A549 (cell line): ENCODE measurements at places on chromosomes 7 and 10.

DNA sequence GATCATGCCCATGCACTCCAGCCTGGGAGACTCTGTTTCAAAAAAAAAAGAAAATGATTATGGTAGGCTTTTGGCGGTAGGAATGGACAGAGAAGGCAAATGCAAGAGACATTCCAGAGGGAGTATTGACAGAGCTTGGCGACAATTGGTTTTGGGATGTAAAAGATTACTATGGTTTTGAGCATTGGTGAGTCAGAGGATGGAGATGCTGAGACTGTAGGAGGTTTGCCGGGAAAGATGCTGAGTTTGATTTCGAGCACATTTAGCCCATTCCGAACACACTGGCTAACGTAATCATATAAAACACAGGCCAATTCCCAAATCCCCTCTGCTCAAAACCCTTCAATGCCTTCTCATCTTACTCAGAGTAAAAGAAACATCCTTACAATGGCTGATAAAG is 161.6 kb upstream of the MKLN1 start:
- DNase-seq = no peak

DNA sequence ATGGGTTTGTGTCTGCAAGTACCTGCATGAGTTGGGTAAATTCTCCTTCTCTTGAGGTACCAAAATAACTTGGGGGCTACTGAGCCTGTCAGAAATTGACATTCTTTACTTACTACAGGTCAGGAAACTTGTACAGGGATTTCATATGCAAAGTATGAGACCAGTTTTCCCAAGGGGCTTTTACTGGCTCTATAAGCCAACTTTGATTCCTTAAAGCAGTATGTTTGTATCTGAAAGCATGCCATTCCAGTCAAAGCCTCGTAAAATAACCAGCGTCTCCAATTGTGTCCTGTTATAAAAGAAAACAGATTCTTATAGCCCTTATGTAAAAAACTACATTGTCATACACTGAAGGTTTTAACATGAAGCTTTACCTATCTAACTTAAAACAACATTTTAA is 90.2 kb downstream of the ZNF467 start:
- DNase-seq = no peak

- DNase-seq = no peak
These were observed 101.9 kb downstream of the EXOC4 start for GRCh38 chr7:133354546-133355324.

- no peak for DNase-seq
These were observed 3.0 kb downstream of the STRIP2 start for GRCh38 chr7:129437190-129437589.

- DNase-seq = peak; percentile 55
These were observed 7.8 kb downstream of the RNF216 start for GRCh38 chr7:5773661-5774086.

- DNase-seq = no peak
These were observed 592 bp upstream of the ATP6V1F start for GRCh38 chr7:128861957-128862570.

DNA sequence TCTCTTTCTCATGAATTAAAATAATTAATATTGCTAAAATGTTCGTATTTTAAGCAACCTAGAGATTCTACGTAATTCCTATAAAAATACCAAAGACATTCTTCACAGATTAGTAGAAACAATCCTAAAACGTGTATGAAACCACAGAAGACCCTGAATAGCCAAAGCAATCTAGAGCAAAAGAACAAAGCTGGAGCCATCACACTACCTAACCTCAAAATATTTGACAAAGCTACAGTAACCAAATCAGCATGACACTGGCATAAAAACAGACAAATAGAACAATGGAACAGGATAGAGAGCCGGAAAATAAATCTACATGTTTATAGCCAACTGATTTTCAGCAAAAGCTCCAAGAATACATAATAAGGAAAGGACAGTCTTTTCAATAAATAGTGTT is 105.5 kb upstream of the PTN start:
- no peak for DNase-seq

- no peak for DNase-seq
These were observed 137.7 kb downstream of the CREB5 start for GRCh38 chr7:28549998-28550397.

DNA sequence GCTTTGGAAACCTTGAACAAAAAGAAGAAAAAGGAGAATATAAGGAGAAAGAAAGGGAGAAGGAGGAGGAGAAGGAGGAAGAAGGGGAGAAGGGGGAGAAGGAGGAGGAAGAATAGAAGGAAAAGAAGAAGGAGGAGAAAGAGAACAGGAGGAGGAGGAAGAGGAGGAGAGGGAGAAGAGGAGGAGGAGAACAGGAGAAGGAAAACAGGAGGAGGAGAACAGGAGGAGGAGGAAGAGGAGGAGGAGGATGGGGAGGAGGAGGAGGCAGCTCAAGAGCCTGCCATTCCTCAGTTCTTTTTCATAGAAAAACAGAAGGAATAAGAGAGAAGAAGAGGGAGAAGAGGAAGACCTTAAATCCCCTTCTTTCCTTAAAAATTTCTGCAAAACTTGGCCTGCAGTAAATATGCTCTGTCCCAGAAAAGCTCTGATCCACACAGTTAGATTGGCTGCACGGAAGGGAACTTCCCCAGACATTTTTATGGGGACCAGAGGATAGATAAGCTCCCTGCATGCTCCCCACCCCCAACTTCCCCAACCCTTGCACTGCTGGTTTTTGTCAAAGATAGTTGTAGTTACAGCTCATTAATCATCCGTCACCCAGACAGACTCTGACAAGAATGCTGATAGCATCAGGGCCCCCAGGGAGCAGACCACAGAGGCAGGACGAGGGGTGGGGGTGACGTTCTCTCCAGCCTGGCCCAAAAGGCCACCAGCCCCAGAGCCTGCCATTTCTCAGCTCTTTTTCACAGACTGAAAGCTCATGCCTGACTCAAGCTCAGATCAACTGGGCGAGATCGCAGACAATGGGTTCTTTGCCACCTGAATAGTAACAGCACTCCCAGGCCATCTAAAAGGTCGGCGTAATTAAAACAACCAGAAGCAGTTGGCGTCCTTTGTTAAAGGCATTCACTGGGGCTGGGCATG is 34.5 kb upstream of the LYZL1 start:
- DNase-seq = peak; percentile 17

GRCh38 chr7:106593028-106593417 is 67.9 kb downstream of the CCDC71L start:
- no peak for DNase-seq

- DNase-seq = no peak
These were observed 338.8 kb downstream of the AUTS2 start for GRCh38 chr7:69937097-69937496.

GRCh38 chr7:35701287-35701900 is 6.5 kb upstream of the HERPUD2 start:
- no peak for DNase-seq

DNA sequence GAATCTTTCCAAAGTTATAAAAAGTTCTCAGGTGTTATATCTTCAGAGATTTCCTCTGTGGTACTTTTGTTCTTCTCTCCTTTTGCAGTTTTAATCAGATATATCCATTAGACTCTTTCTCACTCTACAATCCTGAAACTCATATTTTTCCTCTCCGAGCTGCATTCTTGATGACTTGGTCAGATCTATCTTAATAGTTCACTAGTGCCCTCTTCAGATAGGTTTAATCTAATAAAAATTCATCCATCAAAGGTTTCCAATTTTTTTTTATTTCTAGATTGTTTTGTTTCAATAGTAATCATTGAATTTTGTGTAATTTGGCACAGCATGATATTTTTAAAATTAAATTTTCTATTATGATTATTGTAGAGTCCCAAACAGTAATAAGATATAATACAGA is 21.8 kb upstream of the DGKB start:
- no peak for DNase-seq

- DNase-seq = no peak
These were observed 1262.0 kb downstream of the TYW1 start for GRCh38 chr7:68258609-68259008.

DNA sequence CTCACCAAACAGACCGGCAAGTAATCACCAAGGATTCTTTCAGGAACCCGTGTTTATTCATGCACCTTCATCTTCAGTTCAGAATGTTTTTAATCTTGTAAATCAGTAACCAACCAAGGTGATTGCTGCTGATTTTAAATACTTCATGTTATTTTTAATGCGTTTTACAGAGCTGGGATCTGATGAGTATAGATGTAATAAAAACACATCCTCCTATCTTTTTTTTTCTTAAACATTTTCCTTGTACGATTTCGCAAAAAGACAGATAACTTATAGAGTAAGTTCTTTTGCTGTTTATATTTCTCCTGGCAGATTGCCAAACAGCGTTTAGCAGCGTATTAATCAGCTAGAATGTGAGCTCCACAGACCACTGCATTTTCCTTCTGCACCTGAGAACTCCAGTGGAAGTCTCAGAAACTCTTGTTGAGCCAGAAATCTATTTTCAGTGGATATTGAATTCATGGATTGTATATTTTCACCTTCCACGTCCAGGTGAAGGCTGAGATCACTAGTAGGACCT is 397.8 kb upstream of the NRP1 start:
- no peak for DNase-seq

DNA sequence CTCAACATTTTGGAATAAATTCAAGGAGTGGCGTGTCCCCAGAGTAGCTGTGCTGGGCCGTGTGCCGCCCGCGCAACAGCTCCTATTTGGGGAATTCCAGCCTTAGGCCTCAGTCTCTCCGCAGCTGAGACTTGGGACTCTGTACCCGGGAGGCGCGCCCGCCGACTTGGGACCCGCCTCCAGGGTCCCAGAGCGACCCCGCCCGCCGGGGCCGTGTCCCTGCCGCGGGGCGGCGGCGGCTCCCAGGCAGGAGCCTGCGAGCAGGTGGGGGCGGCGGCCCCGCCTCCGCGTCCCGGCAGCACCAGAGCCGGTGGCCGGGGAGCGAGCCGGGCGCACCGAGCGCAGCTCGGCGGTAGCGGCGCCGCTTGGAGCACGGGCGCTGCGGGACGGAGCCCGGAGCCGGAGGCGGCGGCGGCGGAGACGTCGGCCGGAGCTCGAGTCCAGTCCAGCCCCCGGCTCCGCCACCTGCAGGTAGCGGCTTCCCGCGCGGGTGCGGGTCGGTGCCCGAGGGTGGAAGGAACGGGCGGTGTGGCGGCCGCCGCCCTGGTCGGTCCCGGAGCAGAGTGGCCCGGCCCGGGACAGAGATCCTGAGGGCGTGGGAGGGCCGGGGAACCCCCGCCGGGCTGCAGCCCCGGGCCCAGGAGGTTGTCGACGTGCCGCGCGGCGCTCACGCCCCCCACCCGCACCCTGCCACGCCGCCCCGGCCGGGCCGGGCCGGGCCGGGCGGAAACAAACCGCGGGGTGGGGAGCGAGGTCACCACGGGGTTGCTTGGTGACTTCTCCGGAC is at the start of gene WIPF3:
Gene WIPF3 (plus strand): TSS at position 301 of the 787 bp plus-strand sequence. CDS start 28,217 bp downstream, outside the sequence.
- DNase-seq = no peak

- no peak for DNase-seq
These were observed 13.4 kb downstream of the C10orf71 start for GRCh38 chr10:49312246-49312869.

DNA sequence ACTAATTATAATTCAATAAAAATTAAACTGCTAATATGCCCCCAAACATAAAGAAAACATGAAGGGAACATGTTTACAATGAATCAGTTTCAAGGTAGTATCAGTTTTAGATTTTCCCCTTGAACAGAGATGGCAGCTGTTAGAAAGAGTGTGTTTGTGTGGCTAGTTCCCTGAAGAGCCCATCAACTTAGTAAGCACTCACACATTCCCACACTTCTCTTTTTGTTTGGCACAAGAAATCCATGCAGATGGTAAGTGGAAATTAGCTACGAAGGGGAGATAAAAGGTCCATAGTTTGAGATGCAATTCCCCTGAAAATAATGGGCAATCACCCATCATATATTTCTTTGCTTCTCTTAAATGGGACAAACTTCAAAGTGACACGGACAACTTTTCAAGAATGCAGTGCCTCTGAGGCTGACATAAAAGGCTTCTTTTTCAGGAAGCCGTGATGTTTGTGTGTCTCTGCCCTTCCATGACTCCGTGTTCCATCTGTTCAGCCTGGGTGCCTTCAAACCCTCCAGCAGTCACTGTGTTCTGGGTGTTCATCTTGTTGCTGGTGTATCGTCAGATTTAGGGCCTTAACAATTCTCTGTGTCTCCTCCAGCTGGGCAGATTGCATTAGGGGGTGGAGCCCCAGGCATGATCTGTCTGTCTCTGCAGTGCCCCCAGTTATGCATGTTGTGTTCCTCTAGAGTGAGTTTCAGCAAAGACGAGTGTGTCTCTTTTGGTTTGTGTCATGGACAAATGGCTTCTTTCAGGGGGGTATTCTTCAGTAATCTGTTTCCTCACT is 259.5 kb upstream of the NPY start:
- DNase-seq = no peak

DNA sequence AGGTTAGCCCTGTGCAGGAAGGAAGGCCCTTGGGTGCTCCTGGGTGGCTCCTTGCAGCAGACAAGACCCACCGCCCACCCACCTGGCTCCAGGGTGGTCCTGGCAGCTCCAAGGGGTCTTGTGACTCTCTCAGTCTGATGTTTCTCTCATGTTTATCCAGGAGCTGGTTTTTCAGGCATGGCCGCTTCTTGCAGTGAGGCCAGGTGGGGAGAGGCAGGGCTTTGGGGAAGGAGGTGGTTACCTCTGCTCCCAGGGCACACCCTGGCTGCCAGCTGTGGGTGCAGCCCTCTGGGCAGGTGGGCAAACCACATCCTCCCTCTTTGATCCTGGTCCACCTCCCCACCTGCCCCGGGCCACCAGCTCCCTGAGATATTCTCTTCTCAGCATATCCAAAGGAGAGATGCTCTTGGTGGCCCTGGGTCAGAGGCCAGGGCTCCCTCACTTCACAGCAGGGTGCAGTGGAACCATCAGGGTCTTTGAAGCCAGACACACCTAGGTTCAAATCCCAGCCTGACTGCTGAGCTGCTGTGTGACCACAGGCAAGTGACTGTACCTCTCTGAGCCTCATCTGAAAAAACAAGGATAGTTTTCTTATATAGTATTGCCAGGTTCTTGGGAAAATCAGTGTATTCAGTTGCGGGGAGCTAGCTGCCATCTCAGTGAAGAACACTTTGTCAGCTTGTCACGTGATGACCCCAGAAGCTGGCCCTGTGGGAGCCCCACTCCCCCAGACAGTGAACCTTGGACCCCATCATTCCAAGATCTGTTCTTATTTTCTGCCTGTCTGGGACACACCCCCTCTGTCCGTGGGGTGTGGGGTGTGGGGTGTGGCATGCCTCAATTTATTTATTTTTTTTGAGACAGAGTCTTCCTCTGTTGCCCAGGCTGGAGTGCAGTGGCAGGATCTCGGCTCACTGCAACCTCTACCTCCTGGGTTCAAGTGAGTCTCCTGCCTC is 11.5 kb downstream of the GTF2IRD1 start:
- DNase-seq = no peak

DNA sequence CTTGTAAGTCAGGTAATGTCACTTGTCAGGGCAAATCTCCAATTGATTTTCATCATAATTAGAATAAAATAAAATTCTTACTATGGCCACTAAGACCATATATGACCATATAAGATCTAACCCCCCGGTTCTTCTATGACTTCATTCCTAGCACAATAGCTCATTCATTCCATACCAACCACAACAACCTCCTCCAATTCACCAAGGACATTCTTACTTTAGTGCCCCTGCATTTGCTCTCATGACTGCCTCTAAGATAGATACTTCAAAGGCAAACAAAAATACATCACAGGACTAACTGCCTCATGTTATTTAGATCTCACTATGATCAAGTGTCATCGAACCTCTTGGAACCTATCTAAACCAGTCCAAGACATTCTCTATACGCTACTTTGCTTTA is 90.8 kb downstream of the SNX13 start:
- no peak for DNase-seq

GRCh38 chr7:8105449-8106095 is 137.0 kb downstream of the GLCCI1 start:
- DNase-seq = no peak
